AG04450 (cell line): ENCODE measurements at places on chromosomes 11 and 22. TPM values are rescaled to one million over a fixed set of nuclear protein-coding genes. Genes with fewer than 3 reads are reported as not detected.
A peak's percentile ranks its signal among the peaks of the same experiment; 100 is the strongest.

Gene GP1BB
- 0.20 and 0.60 TPM in 2 replicates for polyA plus RNA-seq

Gene KRTAP5-1
- not detected in 2 replicates for polyA plus RNA-seq

Gene PLAAT2
- not detected in 2 replicates for polyA plus RNA-seq

- DNase-seq = no peak
Observed at GRCh38 chr11:7537265-7537664, 23.5 kb downstream of the PPFIBP2 start.

- DNase-seq = no peak
Observed at GRCh38 chr11:82932564-82932963, 31.0 kb downstream of the DDIAS start.

- DNase-seq = no peak
Observed at GRCh38 chr11:17714356-17714854, 5.0 kb upstream of the MYOD1 start.

GRCh38 chr22:45995405-45996101 lies 18.6 kb upstream of the WNT7B start:
- DNase-seq = no peak

GRCh38 chr11:68855205-68855981 lies 13.7 kb upstream of the CPT1A start:
- no peak for DNase-seq

GRCh38 chr11:123586568-123586967 lies 67.9 kb downstream of the SCN3B start:
- no peak for DNase-seq

DNA sequence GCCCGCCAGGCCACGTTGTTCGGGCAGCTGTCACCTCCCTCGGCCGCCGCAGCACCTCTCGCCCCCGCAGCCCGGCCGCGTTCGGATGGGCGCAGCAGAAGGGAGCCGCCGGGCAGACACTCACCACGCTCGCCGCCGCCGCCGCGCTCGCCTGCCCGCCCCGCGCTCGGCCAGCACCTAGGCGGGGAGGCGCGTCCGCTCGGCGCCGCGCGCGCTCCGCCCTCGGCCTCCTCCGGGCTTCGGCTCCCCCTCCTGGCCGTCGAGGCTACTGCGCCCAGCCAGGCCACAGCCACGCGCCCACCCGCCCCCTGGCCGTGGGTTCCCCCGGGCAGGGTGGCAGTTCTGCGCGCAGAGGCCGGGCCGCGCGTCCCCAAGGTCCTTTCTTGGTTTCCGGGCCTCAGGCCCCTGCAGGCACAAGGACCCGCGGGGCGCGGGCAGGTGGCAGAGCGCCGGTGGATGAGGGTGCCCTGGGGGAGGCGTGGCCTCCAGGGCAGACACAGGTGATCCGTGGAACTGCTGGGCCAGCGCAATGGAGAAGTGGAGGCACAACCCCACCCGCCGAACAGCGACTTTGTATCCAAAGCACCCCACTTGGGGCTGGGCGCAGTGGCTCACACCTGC lies at the start of gene SLC25A22:
TSS of gene SLC25A22 (minus strand) at position 189 of the 621 bp plus-strand sequence. CDS start 3,275 bp downstream, outside the sequence.
- DNase-seq = no peak

DNA sequence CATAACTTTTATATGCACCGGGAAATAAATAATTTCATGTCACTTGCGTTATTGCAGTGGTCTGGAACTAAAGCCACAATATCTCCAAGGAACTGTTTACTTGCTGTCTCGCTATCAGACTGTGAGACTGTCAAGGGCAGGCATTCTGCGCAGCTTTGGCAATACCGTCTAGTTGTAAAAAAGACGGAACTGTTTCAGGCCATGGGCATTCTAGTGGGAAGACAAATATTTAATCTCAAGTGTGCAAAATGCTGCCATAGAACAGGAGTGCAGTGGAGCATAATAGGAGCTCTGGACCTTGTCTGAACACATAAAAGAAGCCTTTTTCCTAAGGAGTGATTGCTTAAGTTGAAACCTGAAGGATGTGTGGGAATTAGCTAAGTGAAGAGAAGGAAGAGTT lies 53.8 kb downstream of the PACS1 start:
- no peak for DNase-seq

- no peak for DNase-seq
Observed at GRCh38 chr11:57805780-57806179, 44.2 kb downstream of the CTNND1 start.

GRCh38 chr22:42820045-42820763 lies 36.9 kb downstream of the ARFGAP3 start:
- peak; percentile 51 for DNase-seq

GRCh38 chr11:80948781-80949180 lies 1508.0 kb upstream of the TENM4 start:
- DNase-seq = no peak

GRCh38 chr11:131300439-131300717 lies 70.0 kb upstream of the NTM start:
- no peak for DNase-seq

DNA sequence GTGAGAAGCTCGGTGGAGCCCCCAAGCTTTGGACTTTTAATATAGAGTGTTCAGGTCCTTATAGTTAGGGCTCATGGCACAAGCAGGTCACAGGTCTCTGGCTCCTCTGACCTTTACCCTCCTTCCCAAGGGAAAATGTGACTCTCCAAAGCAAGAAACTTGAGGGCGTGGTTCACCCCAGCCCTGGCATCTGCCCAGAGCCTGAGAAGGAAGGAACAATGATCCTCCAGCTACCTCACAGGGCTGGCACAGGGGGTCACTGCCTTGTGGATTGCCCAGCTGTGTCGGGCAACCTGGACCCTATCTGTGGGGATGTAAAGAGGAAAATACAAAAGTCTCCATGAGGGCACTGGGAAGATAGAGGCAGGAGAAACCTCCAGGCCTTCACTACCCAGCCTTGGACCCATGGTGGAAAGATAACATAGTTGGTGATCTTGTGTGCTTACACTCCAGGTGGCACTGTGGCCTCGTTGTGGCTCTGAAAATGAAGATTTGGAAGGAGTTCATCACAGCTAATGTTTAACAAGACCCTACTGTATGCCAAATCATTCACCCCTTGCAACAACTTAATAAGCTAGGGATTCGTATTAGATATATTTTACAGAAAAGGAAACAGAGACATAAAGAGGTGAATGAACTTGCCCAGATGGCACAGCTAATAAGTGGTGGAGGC lies 3.8 kb upstream of the ZNF195 start:
- DNase-seq = no peak

DNA sequence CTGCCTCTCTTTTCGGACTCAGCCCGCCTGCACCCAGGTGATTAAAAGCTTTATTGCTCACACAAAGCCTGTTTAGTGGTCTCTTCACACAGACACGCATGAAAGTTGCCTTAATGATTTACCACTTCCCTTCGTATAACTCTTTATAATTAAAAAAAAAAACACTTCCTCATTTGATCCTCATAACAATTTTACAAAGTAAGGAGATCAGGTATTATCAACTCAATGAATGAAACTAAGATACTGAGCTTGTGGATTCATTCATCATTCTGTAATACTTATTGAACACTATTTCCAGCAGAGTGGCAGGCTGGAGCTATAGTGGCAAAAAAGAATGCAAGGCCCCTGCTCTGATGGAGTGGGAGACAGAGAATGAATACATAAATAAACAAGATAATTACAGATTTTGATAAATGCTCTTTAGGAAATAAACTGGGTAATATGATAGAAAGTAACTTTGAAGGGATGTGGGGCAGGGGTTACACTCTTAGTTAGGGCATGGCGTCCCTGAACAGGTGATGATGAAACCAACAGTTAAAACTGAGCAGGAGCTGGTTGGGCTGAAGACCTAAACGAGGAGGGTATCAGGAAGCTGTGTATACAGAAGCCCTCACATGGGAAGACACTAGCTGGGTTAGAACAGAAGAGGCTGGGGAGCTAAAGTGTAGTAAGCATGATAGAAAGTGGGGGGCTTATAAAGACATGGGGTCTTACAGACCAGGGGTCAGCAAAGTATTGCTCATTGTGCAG lies 5.4 kb upstream of the CRTAM start:
- no peak for DNase-seq

DNA sequence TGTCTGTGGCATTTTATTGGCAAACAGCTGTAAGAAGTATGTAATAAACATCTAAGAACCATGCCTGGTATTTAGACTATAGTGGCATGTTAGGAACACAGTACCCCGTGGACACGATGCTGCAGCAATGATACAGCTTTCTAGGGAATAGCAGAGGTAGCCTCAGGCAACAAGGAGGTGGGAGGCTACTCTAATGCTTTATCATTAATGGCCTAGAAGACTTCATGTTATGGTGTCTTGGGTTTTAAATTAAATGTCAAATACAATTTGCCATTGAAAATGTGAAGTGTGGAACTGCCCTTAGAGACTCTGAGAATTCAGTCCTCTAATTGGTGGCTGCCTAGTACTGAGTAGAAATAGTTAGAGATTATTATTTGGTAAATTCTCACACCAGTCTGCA lies 516.9 kb downstream of the CNTN5 start:
- DNase-seq = no peak
